ENCODE measurements at places on chromosomes 1 and 21.

DNA sequence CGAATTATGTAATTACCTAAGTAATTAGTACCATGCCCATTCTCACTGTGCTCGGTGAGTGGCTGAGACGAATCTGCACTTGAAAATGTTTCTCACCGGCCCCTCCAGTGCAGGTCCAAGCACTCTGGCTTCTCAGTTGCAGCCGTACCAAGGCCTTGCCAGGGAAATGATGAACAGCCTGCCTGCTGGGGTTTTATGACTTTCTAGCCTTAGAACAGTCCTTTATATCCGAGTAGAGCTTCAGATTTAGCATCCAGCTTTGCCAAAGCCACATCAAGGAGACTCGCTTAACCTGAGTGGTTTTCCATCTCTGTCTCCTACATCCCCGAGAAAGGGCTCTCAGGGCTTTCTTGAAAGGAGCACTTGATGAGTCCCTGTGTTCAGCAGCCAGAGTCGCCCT is 83.4 kb downstream of the GREM2 start:
- no peak for DNase-seq

DNA sequence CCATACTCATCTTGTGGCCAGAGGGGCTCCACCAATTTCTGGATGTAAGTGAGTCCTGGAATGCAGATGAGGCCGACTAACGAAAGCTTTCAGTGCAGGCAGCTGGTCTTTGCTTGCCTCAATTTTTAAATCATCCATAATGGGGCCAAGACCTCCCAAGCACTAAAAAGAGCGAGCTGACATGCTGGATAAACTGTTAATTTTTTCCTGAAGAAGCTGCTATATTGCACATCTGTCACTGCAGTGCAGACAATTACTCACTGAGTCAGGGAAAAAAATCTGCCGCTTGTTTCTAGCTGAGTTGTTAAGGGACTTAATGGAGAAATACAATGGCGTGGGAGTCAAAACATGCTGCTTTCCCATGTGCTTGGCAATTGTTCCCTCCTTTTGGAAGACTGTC is 205.5 kb downstream of the GPATCH2 start:
- no peak for DNase-seq

DNA sequence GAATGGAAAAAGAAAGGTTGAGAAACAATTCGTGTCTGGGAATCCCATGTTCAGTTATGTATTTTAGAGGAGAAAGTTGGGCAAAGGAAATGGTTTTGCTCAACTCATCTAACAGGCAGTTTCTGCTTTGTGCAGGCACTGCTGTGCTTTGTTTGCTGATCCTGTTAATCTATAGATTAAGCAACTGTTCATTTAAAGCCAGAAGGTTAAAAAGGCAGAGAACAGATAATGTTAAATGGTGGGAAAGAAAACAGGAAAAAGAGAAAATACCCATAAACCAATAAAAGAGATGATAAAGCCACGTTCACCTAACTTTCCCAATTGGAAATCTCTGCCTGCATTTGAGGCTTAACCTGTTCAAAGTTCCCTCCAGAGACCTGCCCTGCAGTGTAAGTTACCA is 70.0 kb downstream of the APP start:
- DNase-seq, result no peak

GRCh38 chr1:107990606-107991005 is 25.6 kb upstream of the VAV3 start:
- no peak for DNase-seq

DNA sequence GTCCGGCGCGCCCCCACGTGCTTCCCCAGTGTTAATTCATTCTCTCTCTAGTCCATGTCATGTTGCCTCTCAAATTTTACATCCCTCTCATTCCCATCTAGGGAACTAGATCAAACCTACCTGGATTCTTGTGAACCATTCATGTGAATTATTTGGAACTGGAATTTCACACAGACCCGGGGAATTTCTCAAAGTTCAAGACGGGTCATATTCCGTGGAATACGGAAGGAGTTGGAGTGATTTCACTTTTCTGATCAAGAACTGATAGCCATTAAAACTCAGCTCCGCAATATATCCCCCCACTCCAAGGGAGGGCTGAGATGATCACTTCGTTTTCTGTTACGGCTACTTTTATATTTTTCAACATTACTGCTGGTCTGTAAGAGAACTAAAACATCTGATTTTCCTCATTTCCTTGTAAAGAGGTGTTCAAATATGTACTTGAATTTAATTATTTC is 1.0 kb upstream of the ENO1 start:
- no peak for DNase-seq

- DNase-seq, result no peak
Measured at GRCh38 chr1:239586128-239586527, 199.8 kb downstream of the CHRM3 start.

- DNase-seq, result no peak
Measured at GRCh38 chr1:212302745-212303383, 17.7 kb downstream of the PPP2R5A start.

GRCh38 chr21:34243562-34243961 is 120.2 kb upstream of the KCNE2 start:
- no peak for DNase-seq

GRCh38 chr21:41957991-41958766 is 4.4 kb upstream of the C2CD2 start:
- peak; percentile 0 for DNase-seq

- DNase-seq, result no peak
Measured at GRCh38 chr1:184017306-184017705, 20.2 kb downstream of the COLGALT2 start.

DNA sequence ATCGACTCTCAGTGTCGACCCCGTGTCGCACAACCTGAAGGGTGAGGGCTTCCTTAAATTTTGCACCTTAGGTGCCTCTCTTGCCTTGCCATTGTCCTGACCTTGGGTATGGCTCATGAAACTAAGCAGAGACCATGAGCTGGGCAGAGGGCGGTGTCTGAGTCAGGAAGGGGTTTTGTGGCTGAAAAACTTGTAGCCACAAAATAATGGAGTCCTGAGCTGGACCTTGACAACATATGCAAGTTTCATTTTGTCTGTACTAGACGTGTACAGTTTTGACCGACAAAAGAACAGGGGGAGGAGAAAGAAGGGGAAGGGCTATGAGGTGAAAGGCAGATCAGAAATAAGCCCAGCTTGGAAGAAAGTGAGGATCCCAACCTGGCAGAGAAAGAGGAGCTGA is 8.3 kb upstream of the RUNX1 start:
- DNase-seq, result no peak

- DNase-seq, result no peak
Measured at GRCh38 chr1:186188004-186188539, 187.0 kb downstream of the TPR start.

- DNase-seq, result no peak
Measured at GRCh38 chr1:106564192-106564591, 492.3 kb upstream of the PRMT6 start.

DNA sequence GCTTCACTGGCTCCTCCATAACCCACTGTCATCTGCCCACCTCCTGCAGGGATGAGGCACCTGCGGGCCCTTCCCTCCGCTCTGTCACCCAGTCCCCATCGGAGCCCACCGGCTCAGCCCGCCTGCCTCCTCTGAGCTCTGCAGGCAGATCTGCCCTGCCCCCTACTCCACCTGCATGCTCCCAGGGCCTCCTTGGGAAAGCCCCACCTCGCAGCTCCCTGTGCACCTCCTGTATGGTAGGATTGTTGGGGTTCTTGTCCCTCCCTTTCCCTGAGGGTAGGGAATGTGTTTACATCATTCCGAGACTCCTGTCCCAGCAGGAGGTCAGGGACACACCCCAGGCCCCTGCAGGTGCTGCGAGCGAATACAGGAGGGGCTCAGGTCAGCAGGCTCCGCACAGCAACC is 50.5 kb downstream of the SIK1 start:
- no peak for DNase-seq

DNA sequence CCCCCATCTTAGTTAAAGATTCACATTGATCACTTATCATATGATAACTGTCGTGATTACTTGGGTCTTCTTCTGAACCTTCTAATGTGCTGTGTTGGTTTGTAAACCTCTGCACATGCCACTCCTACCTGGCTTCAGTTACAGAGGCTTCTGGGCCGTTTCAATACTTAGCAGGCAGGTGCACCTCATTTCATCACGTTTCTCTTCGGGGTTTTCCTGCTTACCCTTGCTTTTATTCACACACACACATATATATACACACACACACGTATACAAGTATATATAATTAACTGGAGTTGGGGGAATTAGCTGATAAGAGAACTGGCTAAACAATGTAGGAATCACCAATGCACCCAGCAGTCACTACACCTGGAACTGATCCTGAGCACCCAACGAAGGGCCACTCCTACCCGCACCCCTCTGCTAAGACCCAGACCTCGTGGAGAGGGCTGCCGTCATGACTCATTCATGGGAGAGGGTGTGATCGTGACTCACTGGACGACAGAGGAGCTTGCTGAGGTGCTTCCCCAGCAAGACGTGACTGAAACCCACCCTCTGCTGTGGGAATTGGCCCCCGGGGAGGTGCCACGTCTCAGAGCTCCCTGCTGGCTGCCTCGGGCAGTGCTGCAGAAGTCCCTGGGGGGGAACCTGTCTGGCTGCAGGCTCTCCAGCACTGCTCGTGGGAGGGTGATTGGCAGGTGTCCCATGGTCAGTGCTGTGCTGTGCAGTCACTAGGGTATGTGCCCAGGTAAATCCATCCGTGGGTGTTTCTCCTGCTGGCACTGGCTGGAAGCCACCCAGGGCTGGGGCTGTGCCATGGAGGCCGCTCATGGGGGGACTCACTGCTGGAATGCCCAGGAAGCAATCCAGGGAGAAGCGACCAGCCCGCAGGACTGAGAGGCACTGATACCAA is 166.6 kb downstream of the DYRK1A start:
- peak; percentile 71 for DNase-seq

DNA sequence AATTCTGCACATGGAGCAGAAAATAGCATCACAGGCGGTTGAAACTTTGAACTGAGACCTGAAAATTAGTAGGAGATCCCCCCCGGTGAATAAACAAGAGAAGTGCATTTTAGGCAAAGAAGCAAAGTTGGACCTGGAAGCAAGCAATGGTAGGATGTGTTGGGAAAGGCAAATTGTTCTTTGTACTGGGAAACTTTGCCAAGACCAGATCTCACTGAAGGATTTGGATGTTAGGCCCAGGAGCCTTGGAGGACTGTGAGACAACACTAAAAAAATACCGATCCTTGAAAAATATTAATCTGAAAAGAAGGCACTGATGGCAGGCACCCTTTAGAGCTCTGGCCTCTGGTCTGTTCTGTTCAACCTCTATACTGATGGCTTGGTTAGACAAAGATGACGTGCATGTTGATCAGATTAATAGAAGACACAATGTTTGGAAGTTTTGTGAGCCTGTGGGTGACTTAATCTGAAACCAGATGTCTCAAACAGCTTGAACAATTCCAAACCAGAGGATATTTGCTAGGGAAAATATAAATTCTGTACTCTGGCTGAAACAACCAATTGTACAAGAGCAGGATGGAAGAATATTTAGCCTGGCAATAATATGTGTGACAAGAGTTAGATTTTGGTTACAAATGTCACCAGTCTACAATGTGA is 108.4 kb downstream of the ROR1 start:
- no peak for DNase-seq

DNA sequence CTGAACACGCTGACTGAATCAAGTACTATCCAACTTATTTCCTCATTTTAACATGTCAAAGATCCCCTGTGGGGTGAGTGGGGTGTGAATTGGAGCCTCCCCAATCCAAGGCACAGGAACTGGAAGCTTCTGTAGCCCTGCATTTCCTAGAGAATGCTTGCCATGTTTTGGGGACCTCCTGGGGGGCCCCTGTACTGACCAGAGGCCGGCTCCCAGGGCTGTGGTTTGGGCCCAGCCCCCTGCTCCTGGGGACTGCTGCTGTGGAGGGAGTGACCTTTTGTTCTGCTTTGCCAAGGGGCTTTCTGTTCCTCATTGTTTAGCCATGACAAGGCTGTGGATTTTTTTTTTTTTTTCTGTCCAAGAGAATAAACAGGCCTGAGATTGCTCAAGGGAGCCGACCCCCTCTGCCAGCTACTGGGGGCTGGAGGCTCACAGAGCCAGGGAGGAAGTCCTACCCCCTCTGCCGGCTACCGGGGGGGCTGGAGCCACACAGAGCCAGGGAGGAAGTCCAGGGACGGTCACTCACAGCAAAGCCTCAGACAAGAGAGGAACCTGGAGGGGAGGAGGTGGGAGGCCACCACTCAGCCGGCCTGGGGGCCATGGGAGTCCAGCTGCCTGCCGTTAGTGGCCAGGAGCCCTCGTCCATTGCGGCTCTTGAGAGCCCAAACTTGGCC is 17.4 kb downstream of the TNFRSF1B start:
- no peak for DNase-seq

DNA sequence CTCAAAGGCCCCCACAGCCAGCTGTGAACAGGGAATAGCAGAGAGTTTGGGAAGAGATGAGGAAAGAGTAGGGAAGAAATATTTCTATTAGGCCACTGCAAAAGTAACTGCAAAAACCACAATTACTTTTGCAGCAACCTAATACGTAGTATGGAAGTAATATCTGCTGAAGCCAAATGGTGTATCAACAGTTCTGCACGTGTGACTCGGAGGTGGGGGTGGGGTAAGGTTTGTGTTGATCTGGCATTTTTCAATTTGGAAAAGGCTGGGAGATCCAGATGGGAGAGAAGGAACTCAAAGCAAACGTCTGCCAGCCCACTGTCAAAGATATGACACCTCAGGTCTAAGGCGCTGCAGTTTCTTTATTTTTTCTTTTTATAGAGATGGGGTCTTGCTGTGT is 11.1 kb upstream of the ZNF436 start:
- DNase-seq, result no peak

- no peak for DNase-seq
Measured at GRCh38 chr1:59845091-59845490, 30.3 kb downstream of the HOOK1 start.

DNA sequence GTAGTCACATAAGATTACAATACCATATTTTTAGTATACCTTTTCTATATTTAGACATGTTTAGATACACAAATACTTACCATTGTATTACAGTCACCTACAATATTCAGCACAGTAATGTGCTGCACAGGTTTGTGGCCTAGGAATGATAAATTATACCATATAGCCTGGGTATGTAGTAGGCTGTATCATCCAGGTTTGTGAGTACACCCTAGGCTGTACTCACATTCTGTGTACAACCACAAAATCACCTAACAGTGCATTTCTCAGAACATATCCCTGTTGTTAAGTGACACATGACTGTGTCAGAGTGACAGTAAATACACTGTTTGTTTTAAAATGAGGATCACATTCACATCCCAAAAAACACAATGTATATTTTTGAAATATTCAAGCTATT is 11.2 kb downstream of the KRTAP21-3 start:
- DNase-seq, result no peak

GRCh38 chr1:110385369-110385768 is 5.5 kb downstream of the SLC16A4 start:
- no peak for DNase-seq

Data from NCI-H1436 (cell line).